Bronchial epithelial cell (primary cell): ENCODE measurements at places on chromosomes 1 and 21.

- DNase-seq, result no peak
These were observed 54.9 kb upstream of the RUNX3 start for GRCh38 chr1:24984800-24985522.

- DNase-seq, result no peak
These were observed 15.1 kb upstream of the ADORA1 start for GRCh38 chr1:203112475-203112874.

DNA sequence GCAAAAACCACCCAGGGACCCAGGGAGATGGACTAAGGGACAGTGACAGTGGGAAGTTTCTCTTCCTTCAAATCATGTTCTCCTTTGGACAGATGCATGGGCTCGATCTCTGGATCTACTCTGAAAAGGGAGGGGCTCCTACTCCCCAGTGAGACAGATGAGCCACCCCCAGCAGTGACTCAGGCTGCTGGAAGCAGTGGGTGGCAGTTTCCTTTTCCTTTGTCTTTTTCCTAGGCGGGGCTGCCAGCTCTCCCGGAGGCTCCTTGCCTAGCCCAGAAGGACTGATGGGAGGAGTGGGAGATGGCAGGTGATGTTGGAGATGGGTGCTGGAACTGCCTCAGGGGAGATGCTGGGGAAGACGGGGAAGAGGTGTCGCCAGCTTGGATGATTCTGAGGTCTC, 41.0 kb upstream of the IGSF21 start:
- no peak for DNase-seq

DNA sequence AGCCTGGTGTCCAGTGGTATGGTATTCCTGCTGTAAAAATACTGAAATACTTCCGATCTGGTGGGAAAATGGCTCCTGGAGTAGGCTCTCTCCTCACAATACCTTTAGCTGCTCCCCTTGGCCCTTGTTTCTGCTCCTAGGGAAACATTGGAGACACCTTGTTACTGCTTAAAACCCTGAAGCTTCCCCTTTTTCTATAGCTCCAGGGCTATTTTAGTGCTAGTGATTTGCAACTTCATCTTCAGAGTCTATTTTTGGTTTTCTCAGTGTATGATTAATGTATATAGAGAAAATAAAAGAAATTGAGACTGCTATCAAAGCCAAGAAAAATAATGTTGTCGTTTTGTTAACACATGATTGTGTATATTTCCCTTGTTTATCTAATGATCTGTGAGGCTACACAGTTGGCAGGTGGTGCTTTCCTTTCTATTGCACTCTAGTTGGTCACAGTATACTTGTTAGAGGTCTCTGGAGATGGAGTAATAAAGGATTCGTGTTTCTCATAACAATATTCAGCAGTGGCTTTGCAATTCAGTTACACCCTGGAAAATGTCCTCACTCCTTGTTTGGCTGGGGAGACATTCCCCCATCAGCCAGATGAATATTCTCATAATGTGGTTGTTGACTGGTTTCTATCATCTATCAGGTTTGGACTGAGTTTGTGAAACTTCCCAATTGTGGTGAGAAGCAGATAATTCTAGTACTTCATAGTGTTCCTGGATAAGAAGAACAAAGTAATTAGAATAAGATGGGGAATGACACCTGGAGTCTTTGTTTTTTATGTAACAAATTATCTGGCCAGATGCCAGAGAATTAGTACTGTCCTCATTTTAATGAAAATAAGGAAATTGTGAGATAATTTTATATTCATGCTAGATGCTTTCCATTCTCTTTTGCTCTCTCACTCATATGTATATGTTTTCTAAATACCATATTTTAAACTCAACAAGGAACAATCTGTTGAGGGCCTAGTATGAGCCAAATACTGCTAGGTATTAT, 44.8 kb upstream of the CACYBP start:
- DNase-seq, result no peak

DNA sequence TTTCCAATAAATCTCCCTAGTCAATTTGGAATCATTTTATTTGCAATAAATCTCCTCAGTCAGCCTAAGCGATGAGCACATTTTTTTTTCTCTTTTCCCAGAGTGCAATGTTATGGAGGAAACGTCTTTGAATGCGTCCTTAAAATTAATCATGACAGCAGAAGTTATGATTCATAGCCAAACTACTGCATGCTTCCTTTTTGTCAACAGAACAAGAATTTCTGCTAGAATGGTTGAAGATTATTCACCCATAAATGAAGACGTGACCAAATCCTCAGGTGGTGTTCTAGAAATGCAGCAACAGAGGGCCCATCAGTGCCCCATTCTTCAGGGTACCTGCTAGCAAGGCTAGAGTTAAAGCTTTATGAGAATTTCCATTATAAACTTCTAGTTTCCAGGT, 407.9 kb upstream of the PKN2 start:
- peak; percentile 53 for DNase-seq

DNA sequence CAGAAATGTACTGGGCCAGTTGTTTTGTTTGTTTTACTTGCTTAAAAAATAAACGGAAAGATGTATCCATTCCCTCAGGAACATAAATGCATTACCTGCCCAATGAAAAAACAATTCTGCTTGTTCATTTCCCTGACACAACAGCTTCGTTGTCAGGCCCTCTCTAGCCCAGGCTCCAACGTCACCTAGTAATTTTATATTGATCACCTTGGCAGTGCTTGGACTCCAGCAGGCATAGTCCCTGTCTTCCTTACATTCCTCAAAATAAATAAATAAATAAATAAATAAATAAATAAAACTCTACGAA, 1.2 kb downstream of the CEP170 start:
- DNase-seq, result peak; percentile 22

GRCh38 chr1:225413708-225414375, 14.0 kb downstream of the LBR start:
- DNase-seq, result no peak

DNA sequence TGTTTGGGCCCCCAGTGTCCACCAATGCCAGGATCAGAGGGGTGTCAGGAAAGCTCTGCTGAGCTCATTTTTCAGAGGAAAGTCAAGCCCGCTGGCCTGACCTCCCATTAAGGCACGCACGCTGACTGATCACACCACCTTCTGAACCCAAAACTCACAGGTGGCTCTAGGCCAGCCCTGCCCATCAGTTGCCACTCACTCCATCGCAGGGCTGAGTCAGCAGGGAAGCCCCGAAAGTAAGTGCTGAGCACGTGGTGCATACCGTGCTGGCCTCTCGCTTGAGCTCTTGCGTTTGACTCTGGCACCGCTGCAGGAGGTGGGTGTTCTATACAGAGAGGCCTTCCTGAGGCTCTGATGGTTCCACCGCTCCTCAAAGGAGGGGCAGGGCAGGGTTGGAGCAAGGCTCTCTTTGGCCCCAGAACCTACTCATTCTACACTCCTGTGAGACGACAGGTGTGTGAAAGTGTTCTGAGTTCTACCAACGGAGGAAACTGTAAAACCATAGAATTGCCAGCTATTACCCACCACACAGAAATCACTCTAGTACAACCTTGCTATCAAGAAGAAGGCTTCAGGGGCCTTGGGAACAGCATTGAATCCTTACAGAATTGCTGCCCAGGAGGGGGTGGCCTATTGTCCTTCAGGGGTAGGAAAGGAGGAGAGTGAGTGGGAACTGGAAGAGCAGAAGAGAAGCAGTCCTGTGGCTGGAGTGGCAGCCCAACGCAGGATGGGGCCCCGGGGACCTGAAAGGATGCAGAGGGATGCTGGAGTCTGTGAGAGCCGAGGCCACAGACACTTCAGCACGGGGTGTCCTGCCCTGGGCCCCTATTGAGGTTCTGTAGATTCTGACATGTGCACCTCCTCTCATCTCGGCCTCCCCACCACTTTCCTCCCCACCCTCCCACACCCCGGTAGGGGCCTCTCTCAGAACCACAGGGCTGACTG, 214.7 kb upstream of the EDN2 start:
- peak; percentile 31 for DNase-seq

- DNase-seq, result no peak
These were observed 50.5 kb downstream of the C1orf21 start for GRCh38 chr1:184437291-184437690.

DNA sequence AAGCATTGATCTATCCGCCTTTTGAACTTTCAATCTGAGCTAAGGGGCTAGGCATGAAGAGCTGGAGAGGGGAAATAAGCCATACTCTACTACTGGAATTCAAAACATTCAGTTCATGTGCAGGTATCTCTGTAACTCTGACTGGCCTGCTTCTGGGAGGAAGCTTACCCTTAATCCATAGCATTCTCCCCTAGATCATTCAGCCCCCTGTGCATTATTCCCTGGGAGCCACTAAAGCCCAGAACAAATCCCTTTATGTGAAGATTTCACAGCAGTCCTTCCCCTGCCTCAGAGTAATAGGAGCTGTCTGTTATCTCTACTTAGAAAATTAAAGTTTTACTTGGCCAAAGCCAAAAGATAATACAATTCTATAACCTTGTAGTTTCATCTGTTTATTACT, 300.7 kb downstream of the SEC16B start:
- DNase-seq, result no peak

- peak; percentile 89 for DNase-seq
These were observed 3.4 kb upstream of the RNF19B start for GRCh38 chr1:32967888-32968568.

DNA sequence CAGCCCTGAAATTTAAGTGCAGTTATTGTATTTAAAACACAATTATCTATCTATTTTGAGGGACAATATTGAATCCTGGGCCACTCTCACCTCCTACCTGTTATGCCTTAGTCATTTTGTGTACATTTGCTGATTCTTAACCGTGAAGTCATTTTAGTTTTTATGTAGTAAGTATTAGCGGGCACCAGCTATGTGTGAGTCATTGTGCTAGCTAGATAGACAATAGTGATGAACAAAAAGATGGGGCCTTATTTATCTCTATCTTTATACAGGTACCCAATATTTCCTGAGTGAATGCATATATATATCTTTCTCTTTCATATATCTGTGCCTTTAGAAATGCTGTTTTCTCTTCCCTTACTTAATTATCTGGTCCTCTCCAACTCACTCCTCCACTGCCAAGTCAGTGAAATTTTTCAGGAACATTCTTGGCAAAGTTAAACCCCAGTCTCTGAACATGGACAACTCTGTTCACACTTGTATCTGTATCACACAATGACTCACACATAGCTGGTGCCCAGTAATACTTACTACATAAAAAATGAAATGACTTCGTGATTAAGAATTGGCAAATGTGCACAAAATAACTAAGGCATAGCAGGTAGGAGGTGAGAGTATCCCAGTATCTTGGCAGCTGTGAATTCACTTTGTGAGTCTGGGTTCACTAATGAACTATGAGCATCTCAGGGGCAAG, 166.0 kb upstream of the C8B start:
- DNase-seq, result peak; percentile 92

GRCh38 chr1:222801067-222801466, 13.8 kb upstream of the DISP1 start:
- no peak for DNase-seq

DNA sequence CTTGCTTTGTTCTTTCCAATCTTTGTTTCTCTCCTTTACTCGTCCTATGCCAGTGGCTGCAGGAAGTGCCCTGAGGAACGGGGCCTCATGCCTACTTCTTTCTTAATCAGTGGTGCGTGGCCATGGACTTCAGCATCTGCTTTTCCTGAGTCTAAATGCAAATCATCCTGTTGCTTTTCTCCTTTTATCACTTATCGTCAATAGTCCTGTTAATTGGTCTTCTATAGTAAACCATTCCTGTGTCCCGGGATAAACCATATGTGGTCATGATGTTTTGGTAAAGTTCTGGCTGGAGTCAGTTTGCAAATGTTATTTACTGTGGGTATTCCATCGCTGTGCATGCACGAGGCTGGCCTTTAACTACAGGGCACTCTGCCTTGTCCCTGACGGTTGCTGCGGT, 47.5 kb downstream of the AGPAT3 start:
- DNase-seq, result no peak

DNA sequence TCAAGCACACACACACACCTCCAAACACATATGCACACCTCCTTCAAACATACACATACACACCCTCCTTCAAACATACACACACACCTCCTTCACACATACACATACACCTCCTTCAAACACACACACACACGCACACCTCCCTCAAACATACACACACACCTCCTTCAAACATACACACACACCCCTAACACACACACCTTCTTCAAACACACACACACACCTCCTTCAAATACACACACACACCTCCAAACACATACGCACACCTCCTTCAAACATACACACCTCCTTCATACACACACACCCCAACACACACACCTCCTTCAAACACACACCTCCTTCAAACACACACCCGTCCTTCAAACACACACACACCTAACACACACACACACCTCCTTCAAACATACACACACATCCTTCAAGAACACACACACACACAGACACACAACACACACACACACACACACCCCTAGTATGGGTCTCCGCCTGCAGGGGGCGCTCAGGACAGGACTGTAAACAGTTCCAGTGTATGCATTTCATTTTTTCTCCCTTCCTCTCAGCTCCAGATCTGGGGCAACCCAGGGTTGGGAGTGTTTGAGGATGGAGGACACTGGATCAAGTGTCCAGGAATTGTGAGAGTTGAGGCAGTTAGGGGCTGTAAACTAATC, 12.1 kb downstream of the LGR6 start:
- no peak for DNase-seq

DNA sequence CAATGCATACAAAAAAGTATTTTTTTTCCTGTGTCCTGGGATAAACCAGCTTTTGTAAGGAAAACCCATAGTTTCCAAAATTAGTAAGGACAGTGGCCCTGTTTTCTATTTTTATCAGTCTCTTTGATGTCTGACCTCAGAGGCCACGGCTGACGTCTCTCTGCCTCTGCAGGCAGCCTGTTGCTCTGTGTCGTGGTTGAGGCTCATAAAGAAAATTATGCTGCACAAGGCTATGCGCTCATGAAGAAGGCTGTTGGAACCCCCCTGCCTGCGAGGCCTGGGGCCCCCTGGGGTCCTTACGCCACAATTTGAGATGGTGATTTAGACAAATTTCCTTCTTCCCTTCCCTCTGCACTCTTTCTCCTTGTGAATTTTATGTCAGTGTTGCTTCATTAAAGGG, 48.9 kb downstream of the AGPAT3 start:
- DNase-seq, result no peak

DNA sequence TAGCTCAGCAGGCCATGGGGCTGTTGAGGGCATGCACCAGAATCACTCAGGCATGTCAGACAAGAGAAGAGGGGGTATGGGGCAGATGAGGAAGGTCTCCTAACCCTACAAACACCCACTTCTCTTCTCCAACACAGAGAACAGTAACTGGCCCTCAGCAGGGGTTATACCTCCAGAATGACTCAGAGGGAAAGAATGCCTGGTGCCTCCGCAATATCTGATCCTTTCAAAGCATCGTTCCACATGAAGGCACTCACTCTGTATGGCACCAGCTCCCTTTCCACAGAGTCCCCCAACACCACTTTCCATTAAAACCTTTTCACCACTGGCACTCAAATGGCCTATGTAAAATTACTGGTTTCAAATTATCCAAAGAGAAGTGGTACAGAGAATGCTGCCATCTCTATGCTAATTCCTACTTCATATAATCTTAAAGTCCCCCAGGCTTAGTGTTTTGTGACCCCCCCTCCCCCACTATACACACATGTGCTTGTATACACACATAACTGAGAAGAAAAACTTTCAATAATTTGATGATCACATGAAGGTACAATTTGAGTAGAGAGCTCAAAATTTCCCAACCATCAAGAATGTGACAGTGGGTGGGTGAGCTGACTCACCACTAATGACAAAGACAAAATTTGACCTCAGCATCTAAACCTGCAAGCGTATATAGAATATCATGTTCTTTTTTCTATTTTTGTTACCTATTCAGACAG, 91.5 kb downstream of the SIPA1L2 start:
- peak; percentile 64 for DNase-seq
